A549 treated with CpdA at 1 μM for 4 hours (cell line): ENCODE measurements at places on chromosomes 4 and X. TPM values are rescaled to one million over a fixed set of nuclear protein-coding genes. Genes with fewer than 3 reads are reported as not detected.

The UFSP2 gene
- 13.0 to 15.6 TPM (median 14.6 TPM) in 5 replicates for total RNA-seq

The EPHA5 gene
- 0.22 to 0.56 TPM (median 0.41 TPM) in 5 replicates for total RNA-seq

The PPEF2 gene
- not detected in 5 replicates for total RNA-seq

The GPR50 gene
- total RNA-seq, result 0.11 to 0.22 TPM (median 0.18 TPM) in 4 of 5 replicates, not detected in the other

The FOXO4 gene
- total RNA-seq, result 1.3 to 1.8 TPM (median 1.7 TPM) in 5 replicates

The ARSJ gene
- 4.7 to 5.9 TPM (median 5.2 TPM) in 5 replicates for total RNA-seq
